ENCODE measurements at places on chromosomes 3 and 15.

DNA sequence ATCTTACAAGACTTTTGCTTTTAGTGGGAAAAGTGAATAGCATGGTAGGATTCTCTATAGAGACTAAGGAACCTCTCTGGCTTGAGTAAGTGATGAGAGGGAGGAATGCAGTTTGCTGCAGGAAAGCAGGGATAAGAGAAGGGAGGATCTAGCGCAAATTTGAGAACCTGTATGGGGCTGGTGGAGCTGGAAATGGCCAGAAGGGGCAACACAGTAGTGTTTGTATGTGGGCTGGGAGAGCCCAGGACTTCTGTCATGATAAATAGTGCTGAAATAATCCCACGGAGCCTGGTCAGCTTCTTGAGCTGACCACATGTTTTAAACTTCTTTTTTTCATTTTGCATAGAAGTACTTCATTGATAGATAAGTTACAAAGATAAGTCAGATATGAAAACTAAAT, 11.2 kb upstream of the SHC4 start:
- no peak for DNase-seq

GRCh38 chr3:83567935-83568334, 1390.9 kb upstream of the CADM2 start:
- no peak for DNase-seq

DNA sequence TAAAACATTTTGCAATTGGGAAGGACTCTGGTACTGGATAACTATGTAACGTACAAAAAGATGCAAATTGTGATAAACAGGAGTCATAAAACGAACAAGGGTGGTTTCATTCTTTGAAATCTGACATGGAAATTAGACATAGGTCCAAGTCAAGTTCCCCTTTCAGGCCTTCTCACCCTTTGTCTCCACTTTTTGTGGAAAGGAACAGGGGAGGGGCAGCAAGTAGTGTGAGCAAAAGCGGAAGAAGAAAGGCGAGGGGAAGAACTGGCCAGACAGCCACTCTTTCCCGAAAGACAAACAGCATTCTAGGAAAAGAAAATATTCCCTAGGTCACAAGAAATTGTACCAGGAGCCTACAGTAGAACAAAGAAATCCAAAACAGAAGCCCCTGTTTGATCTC, 52.6 kb downstream of the MCF2L2 start:
- DNase-seq: no peak

DNA sequence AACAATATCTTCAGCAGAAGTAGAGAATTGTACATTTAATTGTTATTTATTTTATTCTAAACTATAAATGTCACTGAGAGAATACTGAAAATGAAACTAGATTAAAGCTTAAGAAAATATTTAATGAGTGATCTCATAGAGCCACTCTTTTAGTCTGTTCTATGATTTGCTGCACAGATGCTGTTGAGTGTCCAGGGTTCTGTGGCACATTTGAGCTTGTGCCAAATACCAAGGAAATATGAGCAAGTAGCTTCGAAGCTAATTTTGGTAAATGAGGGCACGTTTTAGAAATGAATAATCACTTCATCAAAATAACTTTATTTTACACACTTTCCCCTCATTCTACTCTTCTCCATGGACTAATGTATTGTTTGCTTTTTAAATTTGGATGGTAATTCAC, 53.6 kb upstream of the THRB start:
- DNase-seq: no peak

DNA sequence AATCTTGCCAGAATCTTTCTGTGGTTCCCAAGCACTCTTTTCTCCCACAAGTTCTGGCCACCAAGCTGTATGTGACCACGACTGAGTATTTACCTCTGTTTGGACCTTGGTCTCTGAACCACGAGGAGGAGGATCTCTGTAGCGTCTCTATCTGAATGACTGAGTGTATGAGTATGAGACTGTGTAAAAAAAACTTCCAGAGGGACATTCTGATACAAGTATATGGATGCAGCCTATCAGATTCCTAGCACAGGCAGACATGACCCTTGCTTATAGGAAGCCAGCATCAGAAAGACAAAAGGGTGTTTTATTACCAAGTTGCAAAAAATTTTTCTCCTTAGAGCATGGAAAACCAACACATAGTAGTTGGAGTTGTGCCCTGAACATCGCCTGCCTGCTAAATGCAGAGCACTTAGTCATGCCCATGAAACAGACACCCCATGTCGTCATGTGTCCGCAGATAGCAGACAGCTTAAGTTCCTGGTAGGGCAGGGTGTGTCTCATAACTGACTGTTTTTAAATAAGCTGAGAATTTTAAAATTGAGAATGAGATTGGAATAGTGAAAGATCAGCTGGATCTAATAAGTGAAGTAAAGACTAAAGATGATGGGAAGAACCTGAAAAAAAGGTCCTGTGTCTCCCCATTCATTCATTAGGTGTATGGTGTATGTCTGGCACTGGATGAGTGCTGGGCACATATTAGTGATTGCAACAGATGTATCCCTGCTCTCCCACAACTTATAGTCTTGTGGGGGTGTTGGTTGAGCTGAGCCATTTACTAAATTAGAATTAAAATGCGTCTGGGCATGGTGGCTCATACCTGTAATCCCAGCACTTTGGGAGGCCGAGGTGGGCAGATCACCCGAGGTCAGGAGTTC, 30.9 kb downstream of the DAG1 start:
- DNase-seq: no peak

All from GM12864 (cell line).